ENCODE measurements at places on chromosomes 12 and 14.

GRCh38 chr12:48067250-48067938 lies 38.5 kb downstream of the SENP1 start:
- DNase-seq, result no peak

DNA sequence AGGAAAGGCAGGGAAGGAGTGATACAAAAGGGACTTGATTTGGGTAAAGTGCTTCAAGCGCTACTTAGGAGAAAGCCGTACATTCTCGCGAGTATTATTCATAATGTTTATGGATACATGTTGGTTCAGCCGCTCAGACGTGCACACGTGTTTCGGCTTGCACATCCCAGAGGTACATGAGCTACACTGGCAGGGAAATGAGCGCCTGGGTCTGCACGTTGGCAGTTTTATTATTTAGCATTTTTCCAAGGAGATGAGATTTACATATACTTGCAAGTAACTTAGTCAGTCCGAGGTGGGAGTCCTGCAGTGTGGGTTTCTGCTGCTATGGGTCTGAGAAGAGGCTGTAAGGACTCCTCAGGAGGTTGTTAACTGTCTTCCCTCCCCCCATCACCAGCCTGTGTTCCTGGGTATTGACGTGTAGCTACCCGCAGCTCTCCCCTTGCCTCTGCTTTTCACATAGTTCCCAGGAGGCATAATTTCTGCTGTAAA lies 1.5 kb downstream of the PRKCH start:
- DNase-seq, result no peak

GRCh38 chr12:52988898-52989297 lies 17.4 kb upstream of the EIF4B start:
- no peak for DNase-seq

DNA sequence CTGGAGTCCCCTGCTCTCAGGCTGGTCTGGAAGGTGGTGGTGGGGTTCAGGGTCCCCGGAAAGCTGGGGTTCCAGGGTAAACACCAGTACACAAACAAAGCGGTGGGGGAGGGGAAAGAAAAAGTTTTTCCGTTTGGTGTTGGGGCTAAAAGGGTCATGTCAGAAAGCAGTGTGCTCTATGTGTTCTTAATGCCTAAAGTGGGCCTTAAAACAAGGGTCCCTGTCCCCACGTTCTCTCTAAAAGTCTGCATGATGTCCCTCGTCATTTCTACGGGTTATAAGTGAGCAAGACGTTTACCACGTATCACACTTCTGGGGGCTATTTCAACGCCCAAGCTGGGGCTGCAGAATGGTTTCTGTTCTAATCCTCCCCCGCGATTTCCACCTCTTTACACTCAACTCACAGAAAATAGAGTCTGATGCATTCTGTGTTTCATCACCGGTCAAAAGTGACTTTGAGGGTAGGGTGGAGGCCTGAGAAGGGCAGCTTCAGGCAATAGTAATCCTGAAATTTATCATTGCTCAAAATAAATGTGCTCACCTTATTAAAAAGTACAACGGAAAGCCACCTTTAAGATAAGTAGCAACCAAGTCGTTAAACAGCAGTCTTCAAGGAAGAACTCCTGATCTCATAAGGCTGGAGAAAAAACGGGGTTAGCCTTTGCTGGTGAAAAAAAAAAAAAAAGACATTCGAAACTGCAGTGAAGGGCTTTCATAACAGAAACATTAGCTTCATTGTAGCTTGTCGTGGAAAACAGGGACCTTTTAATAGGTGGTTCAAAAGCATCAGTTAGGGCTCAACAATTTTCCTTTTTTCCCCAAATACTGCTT lies 63.9 kb upstream of the PTGR2 start:
- no peak for DNase-seq

DNA sequence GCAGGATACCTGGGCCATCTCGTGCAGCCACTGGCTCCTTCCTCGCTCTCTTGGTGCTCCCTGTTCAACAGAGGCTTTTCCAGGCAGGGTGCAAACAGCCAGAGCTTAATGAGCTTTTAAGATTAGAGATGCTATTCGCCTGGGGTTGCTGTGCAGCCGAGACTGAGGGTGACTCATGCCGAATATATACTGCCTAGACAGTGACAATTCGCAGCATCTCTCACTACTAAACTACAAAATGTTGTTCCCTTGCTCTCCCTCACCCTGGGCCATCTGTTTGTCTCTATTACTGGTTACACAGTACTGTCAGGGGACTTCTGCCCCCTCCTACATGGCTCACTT lies 26.0 kb upstream of the TESC start:
- DNase-seq, result no peak

DNA sequence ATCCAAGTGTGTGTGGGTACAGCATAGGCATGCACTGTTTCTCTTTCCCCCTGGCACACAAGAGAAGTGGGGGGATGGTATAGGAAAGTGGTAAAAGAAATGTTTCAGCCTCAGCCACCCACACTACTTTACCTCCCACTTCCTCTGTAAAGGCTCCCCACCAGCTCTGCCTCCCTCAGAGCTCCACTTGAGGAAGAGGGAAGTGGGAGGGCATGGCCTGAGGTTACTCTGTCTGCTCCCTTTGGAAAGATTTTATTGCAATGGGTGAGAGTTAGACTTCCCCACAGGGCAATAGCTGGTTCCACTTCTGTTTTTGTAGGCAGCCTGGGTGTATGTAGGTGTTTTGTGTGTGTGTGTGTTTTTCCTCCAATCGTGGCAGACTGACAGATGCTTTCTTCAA lies 145.3 kb downstream of the SSPN start:
- no peak for DNase-seq

GRCh38 chr12:131917139-131917710 lies 11.9 kb upstream of the PUS1 start:
- DNase-seq, result no peak

- DNase-seq, result no peak
Observed at GRCh38 chr12:12734054-12734453, 16.9 kb downstream of the CDKN1B start.

- no peak for DNase-seq
Observed at GRCh38 chr12:121626853-121627640, 717 bp downstream of the ORAI1 start.

DNA sequence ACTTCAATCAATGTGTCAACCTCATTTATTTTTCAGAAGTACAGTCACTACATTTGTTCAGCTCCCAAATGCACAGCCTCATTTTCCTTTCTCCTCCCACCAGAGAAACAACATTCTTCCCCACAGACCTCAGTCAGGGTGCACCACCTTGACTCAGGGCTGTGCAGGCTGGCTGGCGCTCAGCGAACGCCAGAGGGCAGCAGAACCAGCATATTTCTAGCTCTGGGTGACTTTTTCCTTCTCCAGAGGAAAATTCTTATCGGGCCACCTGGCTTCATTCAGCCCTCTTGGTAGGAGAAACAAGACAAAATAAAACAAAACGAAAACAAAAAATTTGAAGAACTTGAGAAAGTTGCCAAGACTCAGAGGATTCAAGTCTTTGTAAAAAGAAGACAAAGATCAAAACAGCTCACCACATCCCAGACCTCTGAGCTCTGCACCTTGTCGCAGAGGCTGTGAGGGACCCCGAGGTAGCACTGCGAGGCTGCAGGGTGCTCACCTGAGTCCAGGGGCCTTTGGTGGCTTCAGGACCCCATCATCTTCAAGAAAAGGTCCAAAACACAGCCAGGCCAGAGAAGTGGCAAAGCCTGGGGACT lies 33.7 kb downstream of the PAH start:
- DNase-seq, result no peak
